Activated T-helper 2 cell treated with anti-CD3 and anti-CD28 coated beads, Interferon-gamma antibody, Interleukin-2, Interleukin-4, amounts not matched to agents 10 μg/mL and 5 μg/mL and 100 μg/mL, durations not matched to agents 14 hours and 24 hours and 36 hours (primary cell): ENCODE measurements at places on chromosomes 3 and 15.
A peak's percentile ranks its signal among the peaks of the same experiment; 100 is the strongest.

DNA sequence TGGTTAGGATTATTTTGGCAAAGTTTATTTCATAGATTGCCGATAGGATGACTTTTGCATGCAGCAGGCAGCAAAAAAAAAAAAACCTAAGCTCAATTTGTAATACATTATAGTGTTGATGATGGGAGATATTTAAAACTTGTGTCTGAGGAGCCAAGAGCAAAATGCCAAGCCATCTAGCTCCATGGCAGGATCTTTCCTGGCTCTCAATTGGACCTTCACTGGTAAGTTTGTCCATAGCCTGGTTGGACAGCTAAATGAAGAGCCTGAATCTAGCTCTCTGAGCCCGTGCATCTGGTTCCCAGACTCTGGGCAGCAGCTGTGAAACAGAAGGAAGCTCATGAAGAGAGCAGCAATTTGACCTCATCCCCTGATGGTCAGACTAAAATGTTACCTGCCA, 17.5 kb downstream of the STAC start:
- H3K27ac ChIP-seq: no peak overlapping the region
- no peaks in the 10 kb centered on the region for H3K36me3 ChIP-seq
- H3K27me3 ChIP-seq: peaks cover 2% of the 10 kb centered on the region
- no peak overlapping the region for H3K4me3 ChIP-seq
- DNase-seq: no peak
- H3K4me1 ChIP-seq: no peaks in the 10 kb centered on the region

GRCh38 chr3:124999317-124999716, 56.5 kb downstream of the HEG1 start:
- H3K4me1 ChIP-seq: no peaks in the 10 kb centered on the region
- H3K27me3 ChIP-seq: no peaks in the 10 kb centered on the region
- peaks cover 89% of the 10 kb centered on the region for H3K36me3 ChIP-seq
- H3K4me3 ChIP-seq: no peak overlapping the region
- no peak overlapping the region for H3K27ac ChIP-seq

- H3K36me3 ChIP-seq: peaks cover 30% of the 10 kb centered on the region
- H3K27me3 ChIP-seq: no peaks in the 10 kb centered on the region
- H3K4me3 ChIP-seq: peak overlapping the region; percentile 95
- no peak for DNase-seq
Measured at GRCh38 chr3:125374501-125374995, 577 bp downstream of the ZNF148 start.

- H3K4me3 ChIP-seq: no peak overlapping the region
- DNase-seq: no peak
- no peaks in the 10 kb centered on the region for H3K36me3 ChIP-seq
- H3K27me3 ChIP-seq: no peaks in the 10 kb centered on the region
Measured at GRCh38 chr3:41987627-41988026, 25.7 kb upstream of the ULK4 start.

- peaks cover 7% of the 10 kb centered on the region for H3K4me1 ChIP-seq
- H3K36me3 ChIP-seq: no peaks in the 10 kb centered on the region
- DNase-seq: no peak
- H3K27ac ChIP-seq: no peak overlapping the region
- peaks cover 9% of the 10 kb centered on the region for H3K27me3 ChIP-seq
- H3K4me3 ChIP-seq: no peak overlapping the region
Measured at GRCh38 chr3:169344465-169344864, 319.0 kb downstream of the MECOM start.
